ENCODE measurements at places on chromosomes 6 and 20.

- DNase-seq: peak; percentile 1
Observed at GRCh38 chr6:122947355-122947754, 48.7 kb upstream of the CLVS2 start.

GRCh38 chr6:163136681-163137397, 277.7 kb upstream of the QKI start:
- DNase-seq: no peak

DNA sequence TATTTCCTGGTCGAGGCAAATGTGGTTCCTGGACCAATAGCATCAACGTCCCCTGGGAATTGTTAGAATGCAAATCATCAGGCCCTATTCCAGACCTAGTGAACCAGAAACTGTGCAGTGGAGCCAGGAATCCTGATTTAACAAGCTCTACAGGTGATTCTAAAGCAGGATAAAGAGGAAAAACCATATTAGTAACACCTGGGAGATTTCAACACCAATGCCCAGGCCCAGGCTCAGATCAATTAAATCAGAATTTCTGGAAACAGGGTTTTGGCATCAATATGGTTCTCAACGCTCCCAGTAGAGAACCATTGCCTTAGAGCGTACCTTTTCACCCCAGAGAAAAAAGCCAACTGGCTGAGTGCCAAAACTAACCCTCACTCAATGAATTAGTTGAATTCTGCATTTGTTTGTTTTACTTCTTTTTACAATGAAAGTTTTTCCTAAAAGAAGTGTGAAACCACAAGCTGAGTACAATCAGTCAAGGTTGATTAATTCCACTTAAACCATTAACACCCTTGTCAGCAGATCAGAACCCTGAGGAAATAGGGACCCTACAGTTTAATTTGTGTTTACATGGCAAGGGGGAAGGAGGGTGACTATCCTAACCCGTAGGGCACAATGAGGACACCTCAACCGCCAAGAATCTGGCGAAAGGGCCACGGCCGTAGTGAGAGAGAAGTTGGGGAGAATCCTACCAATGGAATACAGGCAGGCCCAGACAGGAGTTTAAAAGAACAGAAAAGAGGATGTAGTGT, 34.9 kb upstream of the LOC128125822 start:
- DNase-seq: no peak

GRCh38 chr6:21596949-21597682, 3.6 kb downstream of the SOX4 start:
- peak; percentile 33 for DNase-seq

DNA sequence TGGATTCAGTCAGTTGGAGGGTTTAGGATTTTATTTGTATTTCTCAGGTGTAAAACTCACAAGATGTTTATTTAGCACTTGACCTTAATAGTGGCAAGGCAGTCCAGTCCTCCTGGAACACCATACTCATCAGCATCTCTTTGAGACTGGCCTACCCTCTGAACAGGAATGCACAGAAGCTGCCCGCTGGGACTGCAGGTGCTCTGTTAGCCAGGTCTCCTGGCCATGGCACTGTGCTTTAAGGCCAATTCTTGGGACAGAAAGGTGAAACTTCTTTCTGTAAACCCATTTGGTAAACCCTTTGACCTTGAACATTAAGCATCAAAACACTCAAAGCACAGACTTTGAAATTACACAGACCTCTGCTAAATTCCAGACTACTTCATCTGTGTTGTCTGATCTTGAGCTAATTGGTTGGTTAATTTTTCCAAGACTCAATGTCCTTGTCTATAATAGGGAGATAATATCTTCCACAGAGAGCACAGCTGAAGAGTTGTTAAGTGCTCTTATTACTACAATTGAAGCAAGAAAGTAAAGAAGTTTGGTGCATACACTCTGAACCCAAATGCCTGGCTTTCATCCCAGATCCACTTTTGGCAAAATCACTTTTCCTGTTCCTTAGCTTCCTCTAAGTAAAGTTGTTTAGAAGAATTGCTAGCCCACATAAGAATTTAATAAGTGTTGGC, 54.9 kb upstream of the NT5E start:
- DNase-seq: no peak

- DNase-seq: peak; percentile 22
Observed at GRCh38 chr6:170152989-170153388, 137.9 kb downstream of the DLL1 start.

- DNase-seq: no peak
Observed at GRCh38 chr20:34971561-34972235, 16.0 kb downstream of the MYH7B start.

GRCh38 chr6:51928320-51928719, 159.1 kb downstream of the PKHD1 start:
- no peak for DNase-seq

Data from A549 (cell line).